ENCODE measurements at places on chromosomes 7 and 10. TPM values are rescaled to one million over a fixed set of nuclear protein-coding genes. Genes with fewer than 3 reads are reported as not detected.

Gene DENND2A
- 14.4 TPM for total RNA-seq

Gene IDI2
- total RNA-seq = not detected

Gene ZNF239
- 2.2 TPM for total RNA-seq

Gene SORBS1
- 703 TPM for total RNA-seq

Gene KIAA1549
- 2.5 TPM for total RNA-seq

Gene HMX3
- not detected for total RNA-seq

Gene GATA3
- total RNA-seq = 1.1 TPM

Gene SEMA3C
- total RNA-seq = 71.7 TPM

Gene ALOX5
- 4.5 TPM for total RNA-seq

Gene OPN1SW
- total RNA-seq = not detected

Gene ASIC3
- 8.6 TPM for total RNA-seq

Gene CLRN3
- not detected for total RNA-seq

Gene DGKB
- total RNA-seq = 0.47 TPM

- peak; percentile 48 for DNase-seq
Observed at GRCh38 chr7:45033931-45034290, 33.9 kb downstream of the CCM2 start.

DNA sequence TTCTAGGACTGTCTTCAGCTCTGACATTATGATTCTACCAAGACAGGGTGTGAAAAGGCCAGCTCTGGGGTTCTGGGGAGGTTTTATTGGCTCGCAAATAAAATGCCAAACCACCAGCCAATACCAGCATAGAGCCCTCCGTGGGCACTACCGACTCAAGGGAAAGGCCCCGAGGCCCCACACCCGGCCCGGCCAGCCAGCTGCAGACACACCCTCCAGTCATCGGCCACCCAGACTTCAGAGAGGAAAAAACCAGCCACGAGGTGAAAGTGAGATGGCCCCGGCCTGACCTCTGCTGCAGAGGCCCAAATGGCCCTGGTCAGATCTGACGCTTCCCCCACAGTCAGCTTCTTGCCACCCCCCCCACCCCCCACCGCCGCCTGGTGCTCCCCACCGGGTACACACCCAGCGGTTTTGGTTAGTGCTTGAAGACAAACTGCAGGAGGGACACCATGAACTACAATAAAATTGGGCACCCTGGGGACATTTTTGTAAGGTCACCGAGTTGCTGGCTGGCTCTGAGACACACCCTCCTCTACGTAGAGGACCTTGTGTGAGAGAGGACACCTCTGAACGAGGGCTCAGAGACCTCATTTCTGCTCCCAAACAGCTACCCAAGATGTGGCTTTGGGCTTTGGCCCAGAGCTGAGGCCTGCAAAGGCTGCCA lies 79.9 kb downstream of the PRKAG2 start:
- no peak for DNase-seq

- DNase-seq = peak; percentile 49
Observed at GRCh38 chr7:50660040-50660829, 95.0 kb upstream of the DDC start.

- no peak for DNase-seq
Observed at GRCh38 chr10:72616716-72617115, 9.2 kb downstream of the MICU1 start.

DNA sequence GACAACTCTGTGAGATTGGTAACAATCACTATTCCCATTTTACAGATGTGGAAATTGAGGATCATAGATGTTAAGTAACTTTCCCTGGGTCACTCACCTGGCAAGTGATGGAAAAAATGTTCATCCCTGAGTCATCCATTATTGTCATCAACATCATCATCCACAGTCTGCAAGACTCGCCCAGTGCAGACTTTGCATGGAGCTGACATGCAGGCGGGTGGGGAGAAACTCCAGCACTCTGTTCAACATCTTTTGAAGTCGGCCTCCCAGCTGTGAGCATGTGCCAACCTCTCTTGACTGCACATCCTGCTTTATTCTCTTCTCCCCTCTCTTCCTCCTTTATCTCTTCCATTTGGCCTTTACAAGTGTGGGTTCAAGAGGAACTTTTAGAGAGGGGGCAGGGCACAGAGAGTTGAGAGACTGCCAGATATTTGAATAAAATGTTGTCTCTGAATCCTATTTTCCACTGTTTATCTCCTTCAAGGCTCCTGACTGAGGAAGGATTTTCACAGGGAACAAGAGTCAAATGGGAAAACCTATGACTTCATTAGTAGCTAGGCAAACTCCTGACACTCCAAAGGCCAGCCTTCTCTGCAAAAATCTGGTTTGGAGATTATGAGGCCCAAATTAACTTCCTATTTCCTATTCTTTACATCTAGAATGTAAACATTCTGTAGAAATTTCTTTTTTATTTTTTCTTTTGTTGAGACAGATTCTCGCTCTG lies 283.7 kb upstream of the PODXL start:
- DNase-seq = no peak

DNA sequence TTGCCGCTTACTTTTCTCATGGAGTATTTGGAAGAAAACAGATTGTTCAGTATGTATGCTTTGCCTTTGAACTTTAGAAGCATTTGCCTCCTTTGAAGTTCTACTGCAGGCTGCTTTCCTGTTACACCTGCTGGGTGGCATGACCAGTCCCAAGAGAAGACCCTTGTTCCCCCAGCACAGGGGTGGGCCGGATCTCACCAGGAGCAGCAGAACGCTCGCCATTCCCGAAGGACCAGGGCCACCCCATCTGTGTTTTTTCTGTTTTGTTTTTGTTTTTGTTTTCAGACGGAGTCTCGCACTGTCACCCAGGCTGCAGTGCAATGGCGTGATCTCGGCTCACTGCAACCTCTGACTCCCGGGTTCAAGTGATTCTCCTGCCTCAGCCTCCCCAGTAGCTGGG lies 493.6 kb downstream of the PTPRN2 start:
- DNase-seq = no peak

DNA sequence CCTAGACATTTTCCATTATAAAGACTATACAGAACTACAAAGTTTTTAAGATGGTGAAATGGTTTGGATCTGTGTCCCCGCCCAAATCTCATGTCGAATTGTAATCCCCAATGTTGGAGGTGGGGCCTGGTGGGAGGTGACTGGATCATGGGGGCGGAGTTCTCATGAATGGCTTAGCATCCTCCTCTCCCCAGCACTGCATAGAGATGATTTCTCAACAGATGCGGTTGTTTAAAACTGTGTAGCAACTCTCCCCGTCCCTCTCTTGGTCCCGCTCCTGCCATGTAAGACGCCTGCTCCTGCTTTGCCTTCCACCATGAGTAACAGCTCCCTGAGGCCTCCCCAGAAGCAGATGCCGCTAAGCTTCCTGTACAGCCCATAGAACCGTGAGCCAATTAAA lies 1.6 kb downstream of the FAM133B start:
- no peak for DNase-seq

- DNase-seq = no peak
Observed at GRCh38 chr10:17122726-17123661, 6.6 kb downstream of the CUBN start.

- no peak for DNase-seq
Observed at GRCh38 chr10:99418910-99419624, 11.4 kb downstream of the GOT1 start.

DNA sequence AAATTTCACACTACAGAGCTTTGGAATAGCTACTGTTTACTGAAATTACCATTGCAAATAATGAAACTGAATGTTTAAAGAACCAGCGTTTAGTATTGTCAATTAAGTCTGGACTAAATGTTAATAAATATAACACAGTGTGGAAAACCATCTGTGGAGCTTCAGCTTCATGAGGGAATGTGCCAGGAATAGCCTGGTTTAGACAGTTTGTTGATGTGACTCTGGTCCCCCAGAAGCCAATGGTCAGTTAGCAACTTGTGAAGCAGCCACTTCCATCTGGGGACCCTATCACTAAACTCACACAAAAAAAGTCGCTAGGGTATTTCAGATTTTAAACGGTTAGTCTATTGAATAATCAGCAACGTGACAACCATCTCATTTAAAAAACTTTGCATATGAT lies 207.8 kb downstream of the RAMP3 start:
- DNase-seq = no peak

GRCh38 chr7:135917721-135918120 lies 59.4 kb downstream of the MTPN start:
- DNase-seq = no peak

DNA sequence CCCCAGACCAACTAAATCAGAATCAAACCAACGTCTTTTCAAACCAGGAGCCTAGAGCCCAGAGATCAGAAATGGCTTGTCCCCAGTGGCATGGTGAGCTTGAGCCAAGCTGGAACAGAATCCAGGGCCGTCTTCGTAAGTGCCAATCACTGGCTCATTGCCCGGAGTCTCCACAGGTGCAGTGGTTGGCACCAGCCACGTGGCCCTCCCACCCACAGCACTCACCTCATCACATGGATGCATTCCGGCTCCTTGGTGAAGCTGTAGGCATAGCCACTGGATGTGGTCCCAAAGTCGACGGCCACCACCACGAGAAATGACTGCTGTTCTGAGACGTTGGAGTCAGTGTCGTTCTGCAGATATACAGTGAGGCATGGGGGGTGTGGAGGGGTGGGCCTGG lies 37.4 kb downstream of the HSPA12A start:
- no peak for DNase-seq

GRCh38 chr10:117005026-117005526 lies at the start of gene SHTN1:
Gene SHTN1, minus strand, starts transcription at chr10:117005187. Its CDS starts 108 bp downstream, at chr10:117005079.
- DNase-seq = peak; percentile 79

DNA sequence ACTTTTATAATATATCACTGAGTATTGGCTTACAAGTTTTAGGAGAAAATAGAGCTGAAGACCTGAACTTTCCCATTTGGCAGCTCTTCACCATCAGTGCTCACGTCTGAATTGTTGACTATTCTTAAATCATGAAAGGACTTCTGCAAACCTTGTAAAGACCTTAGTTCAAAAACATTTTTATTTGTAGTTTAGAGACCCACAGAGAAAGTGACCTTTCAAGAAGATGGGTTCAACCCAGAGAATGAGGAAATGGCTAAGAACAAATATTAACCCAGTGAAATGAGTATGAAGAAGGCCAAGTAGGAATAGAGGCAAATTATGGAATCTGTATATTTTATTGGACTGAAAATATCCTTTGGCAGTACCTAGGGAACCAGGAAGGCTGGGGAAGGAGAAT lies 1151.1 kb downstream of the GATA3 start:
- no peak for DNase-seq

DNA sequence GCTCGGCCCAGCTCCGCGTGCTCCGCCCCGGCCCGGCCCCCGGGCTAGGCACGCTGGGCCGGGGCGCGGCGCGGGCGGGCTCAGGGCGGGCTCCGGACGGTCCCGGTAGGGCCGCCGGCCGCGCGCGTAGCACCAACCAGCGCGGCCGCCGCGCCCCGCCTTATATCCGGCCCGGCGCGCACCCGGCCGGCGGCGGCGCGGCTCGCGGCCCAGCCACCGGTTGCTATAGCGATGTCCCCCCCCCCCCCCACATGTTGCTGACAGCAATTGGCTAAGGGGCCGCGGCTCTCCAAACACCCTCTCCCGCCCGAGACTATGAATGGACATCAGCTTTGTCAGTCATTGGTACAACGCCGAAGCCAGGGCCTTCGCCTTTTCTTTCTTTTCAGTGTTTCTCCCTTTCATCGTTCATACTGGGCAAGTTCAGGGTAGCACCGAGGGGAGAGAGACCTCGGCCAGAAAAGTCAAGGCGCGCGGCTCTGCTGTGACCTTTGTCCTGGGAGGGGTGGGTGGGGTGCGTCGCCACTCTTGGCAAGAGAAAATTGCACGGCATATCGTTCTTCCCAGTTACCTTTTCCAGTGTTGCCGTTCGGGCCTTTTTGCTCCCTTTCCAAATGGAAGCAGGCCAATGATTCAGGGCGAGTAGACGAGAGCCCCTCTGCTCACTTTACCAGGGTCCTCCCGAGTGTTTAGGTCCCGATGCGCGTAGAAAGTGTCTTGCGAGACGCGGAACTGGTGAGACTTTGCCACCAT lies 354.2 kb downstream of the DNAJB6 start:
- peak; percentile 77 for DNase-seq

DNA sequence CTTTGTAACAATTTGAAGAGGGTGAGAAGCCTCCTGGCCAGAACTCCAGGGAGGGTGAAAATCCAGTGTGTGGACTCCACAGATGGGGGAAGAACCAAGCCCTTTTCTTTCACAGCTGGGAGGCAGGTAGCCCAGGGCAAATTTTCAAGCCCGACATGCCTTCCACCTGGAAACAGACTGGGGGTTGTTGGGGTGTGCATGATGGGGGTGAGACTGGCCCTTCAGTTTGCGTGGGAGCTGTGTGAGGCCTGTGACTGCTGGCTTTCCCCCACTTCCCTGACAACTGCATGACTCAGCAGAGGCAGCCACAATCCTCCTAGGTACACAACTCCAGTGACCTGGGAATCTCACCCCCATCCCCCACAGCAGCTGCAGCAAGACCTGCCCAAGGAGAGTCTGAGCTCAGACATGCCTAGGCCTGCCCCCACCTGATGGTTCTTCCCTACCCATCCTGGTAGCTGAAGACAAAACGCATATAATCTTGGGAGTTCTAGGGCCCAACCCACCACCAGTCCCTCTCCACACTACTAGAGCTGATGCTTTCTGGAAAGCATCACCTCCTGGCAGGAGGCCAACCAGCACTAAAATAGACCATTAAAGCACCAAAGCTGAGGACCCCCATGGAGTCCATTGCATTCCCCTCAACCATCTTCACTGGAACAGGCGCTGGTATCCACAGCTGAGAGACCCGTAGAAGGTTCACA lies 445.4 kb downstream of the TFEC start:
- DNase-seq = no peak

DNA sequence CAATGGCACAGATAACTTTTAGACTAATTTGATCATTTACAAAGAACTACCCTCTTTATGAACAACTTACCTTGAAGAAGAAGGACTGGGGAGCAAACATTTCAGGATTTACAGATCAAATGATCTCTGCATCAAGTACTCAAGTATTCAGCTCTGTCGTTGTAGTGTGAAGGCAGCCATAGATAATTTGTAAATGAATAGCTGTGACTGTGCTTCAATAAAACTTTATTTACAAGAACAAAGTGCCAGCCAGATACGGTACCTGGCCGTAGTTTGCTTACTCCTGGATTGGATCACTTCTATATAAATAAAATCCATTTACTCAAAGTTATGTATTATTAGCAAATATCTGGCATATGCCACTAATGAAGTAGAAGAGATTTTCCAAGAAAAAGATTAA lies 388.2 kb upstream of the SEMA3A start:
- DNase-seq = no peak

DNA sequence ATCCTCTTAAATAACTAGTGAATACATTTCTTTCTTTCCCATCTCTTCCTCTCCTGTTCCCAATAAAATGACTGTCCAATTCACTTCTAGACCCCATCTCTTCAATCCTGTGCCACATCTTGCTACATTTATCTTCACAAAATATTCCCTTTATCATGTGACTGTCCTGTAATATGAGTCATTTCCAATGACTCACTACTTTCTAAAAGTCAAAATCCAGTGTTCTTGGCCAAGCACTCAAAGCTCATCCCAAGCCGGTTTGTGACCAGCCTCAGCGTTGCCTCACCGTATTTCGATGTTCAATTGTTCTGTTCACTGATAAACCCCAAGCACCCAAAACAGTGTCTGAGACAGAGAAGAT lies 104.7 kb downstream of the PARD3 start:
- DNase-seq = no peak

All from left ventricle myocardium superior (tissue), 1 donor.